ENCODE measurements at places on chromosomes 3 and 15.

- no peak for DNase-seq
Observed at GRCh38 chr3:128539376-128539775, 46.4 kb upstream of the GATA2 start.

DNA sequence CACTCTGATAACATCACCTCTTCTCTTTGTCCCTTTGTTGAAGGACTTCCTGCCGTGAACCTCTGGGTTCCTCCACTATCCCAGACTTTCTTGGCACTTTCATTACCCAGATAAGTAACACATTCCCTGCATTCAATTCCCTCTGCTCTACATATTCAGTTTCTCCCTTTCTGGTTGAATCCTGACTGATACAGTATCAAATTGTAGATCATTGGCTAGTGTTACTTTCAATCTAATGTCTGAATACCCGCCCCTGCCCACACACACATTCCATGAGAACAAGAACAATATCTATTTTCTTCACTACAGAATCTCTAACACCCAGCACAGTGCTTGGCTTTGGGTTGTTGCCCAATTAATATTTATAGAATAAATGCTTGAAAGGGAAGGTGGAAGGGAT is 163.5 kb downstream of the ABHD5 start:
- no peak for DNase-seq

- no peak for DNase-seq
Observed at GRCh38 chr3:181493423-181493822, 218.3 kb upstream of the SOX2 start.

GRCh38 chr15:73467758-73468157 is 24.8 kb downstream of the REC114 start:
- DNase-seq: no peak

GRCh38 chr15:38682363-38682762 is 117.7 kb upstream of the RASGRP1 start:
- DNase-seq: no peak

DNA sequence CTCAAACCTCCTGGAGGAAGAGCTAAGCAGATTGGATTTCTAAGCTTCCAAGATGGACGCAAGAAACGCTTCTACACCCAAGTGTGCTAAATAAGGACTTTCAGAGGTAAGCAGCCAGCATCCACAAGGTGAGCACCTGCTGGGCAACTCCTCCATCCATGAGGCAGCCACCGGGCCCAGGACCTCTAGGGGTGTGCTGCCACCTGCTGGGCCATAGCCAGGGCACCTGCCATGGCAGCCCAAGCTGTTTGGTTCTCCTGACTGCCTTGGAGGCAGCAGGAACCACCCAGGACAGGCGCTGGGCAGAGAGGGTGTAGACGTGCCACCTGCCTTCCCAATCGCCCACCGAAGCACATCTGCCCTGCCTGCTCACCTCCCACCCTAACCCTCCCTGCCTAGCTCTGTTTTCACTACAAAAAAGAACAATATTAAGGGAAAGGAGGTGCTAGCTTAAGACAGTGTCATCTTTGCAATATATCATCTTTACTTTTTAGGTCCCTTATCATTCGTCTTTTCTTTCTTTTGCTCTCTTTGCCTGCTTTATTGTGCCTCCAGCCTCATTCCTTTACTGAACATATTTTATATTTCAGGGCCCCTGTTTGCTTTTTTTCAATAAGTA is 12.9 kb downstream of the C15orf62 start:
- DNase-seq: peak; percentile 87

- DNase-seq: no peak
Observed at GRCh38 chr3:170622369-170623159, 36.7 kb upstream of the SLC7A14 start.

GRCh38 chr3:146178006-146178689 is 17.2 kb upstream of the PLOD2 start:
- DNase-seq: no peak

DNA sequence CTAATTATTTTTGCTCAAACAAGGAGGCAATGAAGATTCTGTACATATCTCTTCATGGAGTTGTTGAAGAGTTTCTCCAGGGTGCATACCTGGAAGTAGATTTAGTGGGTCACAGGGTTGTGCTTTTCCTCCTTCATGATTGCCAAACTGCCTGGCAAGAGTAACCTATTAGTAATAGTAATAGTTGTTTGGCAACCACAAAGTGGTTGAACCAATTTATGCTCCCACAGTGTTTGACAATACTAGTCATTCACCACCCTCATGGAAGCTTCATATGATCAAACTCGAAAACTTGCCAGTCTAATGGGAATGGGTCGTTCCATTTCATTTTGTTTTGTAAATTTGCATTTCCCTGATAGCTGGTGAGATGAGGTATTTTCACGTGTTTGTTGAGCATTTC is 57.8 kb downstream of the TLE3 start:
- no peak for DNase-seq

DNA sequence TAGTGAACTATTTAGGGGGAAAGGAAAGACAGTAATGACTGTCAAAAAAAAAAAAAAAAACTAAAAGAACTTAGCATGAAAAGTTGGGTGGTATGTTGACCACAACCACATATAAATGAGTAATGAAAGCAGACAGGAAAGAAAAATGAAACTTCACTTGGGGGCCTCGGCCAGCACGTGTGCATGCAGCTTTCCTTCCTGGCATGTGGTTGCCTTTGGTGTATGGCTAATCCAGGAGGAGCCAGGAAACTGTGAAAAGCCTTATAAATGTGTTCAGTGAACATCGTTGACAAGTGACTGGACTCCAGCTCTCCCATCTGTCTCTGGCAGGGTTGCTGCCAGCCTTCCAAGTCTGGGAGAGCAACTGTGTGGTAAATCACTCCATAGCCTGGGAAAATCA is 195.1 kb downstream of the DTWD1 start:
- DNase-seq: no peak

DNA sequence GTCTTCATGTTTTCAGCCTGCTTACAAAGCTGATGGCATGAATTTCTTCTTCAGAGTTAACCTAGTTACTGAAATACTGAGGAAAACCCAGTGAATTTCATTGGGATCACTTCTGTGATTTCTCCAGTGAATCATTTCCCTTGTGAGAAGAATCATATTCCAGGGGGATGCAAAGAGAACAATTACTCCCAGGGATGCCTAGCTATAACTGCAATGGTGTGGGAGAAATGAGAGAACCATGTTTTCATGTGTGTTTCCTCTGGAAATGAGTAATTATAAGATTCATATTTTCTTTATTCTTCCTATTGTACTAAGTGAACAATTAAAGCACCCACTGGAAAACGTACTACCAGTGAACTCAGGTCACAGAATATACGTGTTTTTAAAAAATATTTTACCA is 485.4 kb downstream of the GRM7 start:
- DNase-seq: no peak

GRCh38 chr15:79290642-79291275 is 8.2 kb downstream of the ANKRD34C start:
- DNase-seq: no peak

GRCh38 chr3:42336103-42336502 is 70.1 kb upstream of the CCK start:
- no peak for DNase-seq

GRCh38 chr15:99142562-99142961 is 37.7 kb downstream of the SYNM start:
- no peak for DNase-seq

DNA sequence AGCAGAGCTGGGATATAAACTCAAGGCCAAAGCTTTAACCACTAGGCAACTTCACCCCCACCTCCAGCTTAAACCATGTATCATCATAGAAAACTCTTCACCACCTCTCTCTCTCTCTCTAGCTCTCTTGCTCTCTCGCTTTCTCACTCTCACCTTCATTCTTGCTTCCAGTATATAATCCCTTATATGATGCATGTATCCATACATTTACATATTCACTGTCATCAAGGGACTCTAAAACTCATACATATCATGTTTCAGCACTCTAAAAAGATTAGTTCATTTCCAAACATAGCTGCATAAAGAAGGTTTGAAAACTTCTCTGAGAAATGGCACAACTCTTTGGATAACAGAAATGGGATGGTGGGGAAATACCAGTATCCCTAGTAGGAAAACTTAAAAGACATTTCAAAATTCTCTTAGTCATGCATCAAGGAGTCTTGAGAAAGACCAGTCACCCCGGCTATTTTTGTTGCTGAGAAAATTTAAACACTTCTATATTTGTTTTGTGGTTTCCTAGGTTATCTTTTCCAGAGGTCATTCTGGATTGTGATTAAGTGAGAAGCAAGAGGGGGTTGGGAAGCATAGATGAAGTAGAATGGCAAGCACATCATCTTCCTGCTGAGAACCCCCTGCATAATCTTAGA is 447.8 kb upstream of the THBS1 start:
- no peak for DNase-seq

DNA sequence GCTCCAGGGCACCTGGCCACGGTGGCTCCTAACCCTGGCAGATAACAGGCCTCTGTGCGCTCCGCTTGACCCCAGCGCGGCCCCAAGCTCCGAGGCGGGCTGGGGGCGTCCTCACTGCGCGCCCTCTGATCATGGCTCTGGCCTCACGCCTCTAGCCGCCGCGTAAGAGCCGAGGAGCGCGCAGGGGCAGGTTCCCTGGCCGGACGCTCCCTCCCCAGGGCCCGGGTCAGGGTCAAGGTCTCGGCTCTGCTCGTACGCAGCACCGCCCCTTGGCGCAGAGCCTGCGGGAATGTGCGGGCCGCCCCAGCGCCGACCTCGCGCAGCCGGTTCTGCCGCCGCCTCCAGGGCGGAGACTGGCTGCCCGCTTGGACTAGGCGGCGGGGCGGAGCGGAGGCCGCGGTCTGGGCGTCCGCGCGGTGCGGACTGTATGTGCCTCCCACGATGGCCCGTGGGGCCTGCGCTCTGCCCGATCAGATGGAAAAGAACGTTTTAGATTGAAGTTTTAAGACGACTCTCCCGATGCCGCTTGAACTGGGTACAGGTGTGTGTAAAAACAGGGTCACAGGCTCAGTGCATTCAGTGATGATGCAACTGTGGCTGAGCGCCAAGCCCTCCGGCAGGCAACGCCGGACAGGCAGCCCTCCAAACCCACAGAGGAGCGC is 40.8 kb downstream of the CHST14 start:
- DNase-seq: peak; percentile 60

DNA sequence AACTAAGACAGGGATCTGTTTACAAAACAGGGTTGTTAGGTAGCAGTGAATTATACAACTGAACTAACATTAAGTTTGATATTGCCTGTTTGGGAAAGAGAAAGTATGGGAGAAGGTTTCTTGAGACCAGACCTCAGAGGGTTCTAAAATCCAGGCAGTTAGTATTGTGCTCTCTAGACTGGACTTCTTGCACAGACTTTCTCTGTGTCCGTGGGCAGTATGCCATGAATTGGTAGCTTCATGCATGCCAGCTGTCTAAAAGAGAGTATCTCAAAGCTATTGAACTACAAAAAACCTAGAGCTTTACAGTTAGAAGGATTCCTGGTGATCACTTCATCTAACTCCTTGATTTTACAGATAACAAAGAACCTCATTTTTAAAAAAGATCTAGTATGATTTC is 12.5 kb downstream of the SAMD7 start:
- DNase-seq: no peak

DNA sequence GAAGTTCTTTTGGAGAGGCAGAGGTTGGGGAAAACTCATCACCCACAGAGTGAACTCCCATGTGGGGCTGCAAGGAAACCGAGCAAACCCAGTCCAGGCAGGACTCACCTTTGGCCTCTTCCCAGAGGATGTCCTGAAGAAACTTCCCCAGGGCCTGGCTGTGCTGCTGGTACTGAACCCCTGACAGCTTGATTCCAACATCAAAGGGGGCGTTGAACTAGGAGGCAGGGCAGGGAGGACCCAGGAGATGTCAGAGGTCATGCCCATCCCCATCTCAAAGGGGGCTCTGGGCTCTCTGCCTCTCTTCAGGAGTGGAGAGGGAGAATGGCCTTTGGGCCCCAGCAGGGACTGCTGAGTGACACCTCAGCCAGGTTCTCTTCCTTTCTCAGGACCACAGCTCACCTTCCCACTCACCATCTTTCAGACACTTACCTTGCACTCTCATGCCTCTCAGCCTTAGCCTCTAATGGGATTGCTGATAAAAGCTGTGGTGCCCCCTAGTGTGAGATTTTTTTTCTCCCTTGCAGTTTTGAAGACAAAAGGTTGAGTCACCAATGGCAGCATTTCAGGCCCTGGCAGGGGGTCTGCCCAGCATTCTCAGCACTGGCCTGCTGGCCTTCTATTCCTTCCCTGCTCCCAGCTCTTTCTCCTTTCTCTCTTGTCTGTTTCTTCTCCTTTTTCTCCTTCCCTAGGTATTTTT is 6.0 kb downstream of the GHRL start:
- DNase-seq: no peak

GRCh38 chr3:118641608-118642007 is 393.0 kb downstream of the IGSF11 start:
- no peak for DNase-seq

DNA sequence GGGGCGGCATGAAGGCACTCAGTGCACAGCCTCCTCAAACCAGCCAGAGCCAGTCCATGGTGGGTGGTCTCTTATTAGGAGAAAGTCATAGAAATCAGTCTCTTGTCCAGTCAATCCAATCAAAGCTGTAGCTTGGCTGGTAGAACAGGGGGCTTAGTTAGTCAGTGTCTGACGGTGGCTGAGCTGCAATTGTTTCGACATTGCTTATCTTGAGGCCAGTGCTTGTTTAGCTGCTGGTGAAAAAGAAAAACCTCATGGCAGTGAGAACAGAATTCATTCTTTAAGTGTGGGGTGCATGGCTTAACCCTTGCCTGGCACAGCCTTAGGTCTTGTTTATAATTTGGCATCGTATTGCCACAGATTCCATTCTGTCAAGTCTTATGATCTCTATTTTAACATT is 53.9 kb downstream of the FGD5 start:
- no peak for DNase-seq

GRCh38 chr3:168362156-168362555 is 266.4 kb upstream of the GOLIM4 start:
- DNase-seq: no peak

DNA sequence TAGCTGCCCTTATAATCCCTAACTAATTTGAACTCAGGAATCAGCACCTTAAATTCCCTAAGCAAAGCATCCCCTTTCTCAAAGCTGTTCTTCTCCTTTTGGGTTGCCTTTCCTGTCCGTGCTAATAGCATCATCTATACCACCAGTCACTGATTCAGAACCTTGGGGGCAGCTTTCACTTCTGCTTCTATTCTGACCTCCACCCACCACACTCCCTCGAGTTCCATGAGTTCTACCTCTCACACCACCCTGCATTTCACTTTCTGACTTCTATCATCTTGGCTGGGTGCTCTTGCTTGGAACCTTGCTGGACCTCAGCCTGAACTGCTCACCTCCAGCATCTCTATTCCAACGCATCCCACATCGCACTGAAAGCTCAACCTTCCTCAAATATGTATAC is 55.4 kb upstream of the KCNMB2 start:
- no peak for DNase-seq

DNA sequence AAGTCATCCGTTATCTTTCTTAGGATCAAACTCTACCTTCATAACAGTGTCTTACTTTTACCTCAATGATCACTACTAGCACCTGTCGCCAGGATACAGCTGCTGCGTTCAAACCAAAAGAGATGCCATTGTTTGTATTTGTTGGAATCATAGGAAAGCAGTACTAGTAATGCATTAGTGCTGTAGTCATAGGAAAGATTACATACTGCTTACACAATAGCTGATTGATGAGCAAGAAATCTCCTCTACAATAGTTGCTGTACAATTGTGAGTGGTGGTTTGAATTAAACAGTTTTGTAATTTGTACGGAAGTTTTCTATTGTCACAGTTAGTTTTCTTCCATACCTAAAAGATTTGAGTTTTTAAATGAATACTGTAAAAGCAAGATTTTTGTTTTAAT is 21.4 kb downstream of the ACAP2 start:
- DNase-seq: no peak

GRCh38 chr3:72533591-72534473 is 314.4 kb downstream of the SHQ1 start:
- DNase-seq: no peak

- DNase-seq: no peak
Observed at GRCh38 chr3:38614091-38614490, 35.4 kb downstream of the SCN5A start.
